Left ventricle myocardium inferior (tissue), 1 donor: ENCODE measurements at places on chromosomes 1 and 21.

GRCh38 chr1:79929356-79929755 lies 922.8 kb upstream of the ADGRL4 start:
- DNase-seq = no peak

DNA sequence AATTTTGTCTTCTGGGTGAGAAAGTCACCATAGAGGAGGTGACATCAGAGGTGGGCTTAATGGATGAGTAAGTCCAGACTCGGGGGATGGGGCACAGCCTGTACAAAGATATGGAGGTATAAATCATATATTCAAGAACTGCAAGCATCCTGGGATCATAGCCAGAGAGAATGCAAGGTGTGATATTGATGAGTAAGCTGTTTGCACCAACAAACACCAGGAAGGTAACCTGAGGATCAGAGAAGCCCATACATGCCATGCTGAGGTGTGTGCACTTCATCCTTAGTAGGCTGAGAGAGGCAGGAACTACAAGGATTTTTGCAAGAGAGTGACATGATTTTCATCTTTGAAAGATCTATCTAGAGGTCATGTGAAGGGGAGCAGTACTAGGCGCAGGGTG lies 306.4 kb downstream of the HHAT start:
- DNase-seq = no peak

GRCh38 chr1:106937104-106937503 lies 119.4 kb upstream of the PRMT6 start:
- DNase-seq = no peak

- no peak for DNase-seq
These were observed 159.7 kb upstream of the BEND5 start for GRCh38 chr1:48936436-48936835.

DNA sequence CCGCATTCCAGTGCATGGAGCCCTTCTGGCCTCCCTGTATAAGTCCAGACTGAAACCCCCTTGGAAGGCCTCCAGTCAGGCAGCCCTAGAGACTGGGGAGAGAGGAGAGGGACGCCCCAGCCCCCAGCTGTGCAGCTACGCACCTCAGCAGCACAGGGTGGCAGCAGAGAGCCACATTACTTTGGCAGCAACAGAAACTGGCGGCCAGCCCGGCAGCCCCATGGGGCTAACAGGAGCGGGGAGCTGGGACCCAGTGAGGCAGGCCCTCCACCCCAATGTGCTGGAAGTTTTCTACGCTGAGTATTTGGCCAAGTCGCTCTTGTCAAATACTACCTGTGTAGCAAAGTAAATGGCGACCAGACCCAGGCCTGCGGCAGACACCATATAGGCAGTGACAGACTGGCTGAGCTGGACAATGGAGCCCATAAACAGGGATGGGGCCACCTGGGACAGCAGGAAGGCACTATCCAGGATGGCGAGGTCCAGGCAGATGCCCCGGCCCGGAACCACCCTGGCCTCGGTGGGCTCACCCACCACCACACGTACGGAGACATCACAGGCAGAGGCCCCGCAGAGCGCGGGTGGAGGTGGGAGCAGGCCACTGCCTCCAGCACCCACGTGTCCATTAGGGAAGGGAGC lies 21.2 kb downstream of the SLC45A3 start:
- peak; percentile 81 for DNase-seq

- DNase-seq = no peak
These were observed 33.7 kb upstream of the ARF1 start for GRCh38 chr1:228048659-228049298.

DNA sequence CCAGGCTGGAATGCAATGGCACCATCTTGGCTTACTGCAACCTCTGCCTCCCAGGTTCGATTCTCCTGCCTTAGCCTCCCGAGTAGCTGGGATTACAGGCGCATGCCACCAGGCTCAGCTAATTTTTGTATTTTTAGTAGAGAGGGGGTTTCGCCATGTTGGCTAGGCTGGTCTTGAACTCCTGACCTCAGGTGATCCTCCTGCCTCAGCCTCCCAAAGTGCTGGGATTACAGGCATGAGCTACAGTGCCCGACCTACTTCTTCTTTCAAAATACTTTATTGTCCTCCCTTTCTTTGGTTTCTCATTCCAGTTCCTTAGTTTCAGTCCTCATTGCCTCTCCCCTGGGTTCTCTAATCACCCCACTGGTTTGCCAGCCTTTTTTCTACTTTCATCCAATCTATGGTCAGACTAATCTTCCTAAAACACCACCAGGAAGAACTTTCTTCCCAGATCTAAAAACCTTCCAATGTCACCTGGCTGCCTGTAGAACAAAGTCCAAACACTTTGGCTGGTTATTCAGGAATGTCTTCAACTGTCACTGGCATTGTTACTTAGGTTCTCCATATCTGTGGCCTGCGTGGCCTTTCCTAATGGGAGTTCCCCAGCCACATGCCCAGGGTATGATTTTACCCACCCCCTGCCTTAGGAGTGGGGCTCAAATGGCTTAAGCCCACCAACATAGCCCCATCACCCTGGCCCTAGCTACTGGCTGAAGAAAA lies 29.0 kb upstream of the SLC30A1 start:
- DNase-seq = no peak

- DNase-seq = no peak
These were observed 835 bp downstream of the CCDC30 start for GRCh38 chr1:42463921-42464320.

DNA sequence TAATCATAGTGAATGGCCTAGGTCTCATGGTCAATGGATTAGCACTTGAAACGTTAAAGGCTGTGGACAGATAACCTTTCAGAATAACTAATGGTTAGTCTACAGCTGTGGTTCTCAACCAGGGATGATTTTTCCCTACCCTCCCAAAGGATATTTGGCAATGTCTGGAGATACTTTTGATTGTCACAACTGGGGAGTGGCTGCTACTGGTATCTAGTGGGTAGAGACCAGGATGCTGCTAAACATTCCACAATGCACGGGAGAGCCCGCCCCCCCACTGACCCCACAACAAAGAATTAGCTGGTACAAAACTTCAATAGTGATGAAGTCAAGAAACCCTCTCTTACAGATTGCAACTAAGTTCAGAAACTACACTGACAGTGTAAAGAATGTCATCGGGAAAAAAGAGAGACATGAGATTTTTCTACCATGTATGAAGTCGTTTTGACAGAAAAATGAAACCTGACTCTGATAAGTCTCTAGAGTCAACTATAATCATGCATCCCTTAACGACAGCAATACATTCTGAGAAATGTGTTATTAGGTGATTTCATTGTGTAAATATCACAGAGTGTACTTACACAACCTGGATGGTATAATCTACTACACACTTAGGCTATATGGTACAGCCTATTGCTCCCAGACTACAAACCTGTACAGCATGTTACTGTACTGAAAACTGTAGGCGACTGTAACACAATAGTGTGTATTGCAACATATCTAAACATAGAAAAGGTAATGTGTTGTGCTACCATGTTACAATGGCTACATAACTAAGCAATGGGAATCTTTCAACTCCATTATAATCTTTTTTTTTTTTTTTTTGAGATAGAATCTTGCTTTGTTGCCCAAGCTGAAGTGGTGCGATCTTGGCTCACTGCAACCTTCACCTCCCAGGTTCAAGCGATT lies 49.7 kb upstream of the PRDX6 start:
- DNase-seq = no peak

- DNase-seq = no peak
These were observed 29.8 kb upstream of the IFNGR2 start for GRCh38 chr21:33373451-33373850.

DNA sequence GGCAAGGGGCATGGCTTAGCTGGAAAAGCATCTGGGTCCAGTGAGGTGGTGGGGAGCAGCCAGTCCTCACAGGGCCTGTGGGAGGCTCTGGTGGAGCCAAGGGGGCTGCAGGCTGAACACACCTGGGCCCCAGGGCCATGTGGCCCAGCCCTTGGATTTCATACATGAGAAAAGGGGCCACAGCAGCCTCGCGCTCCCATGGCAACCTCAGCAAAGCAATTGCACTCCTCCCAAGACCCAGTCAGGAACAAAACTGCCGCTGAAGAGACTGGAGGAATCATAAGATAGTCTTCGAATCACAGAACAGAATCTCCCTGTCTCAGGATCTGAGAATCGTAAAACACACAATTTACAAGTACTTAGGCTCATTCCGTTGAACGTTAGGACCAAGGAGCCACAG lies 24.6 kb downstream of the LRP8 start:
- DNase-seq = no peak

DNA sequence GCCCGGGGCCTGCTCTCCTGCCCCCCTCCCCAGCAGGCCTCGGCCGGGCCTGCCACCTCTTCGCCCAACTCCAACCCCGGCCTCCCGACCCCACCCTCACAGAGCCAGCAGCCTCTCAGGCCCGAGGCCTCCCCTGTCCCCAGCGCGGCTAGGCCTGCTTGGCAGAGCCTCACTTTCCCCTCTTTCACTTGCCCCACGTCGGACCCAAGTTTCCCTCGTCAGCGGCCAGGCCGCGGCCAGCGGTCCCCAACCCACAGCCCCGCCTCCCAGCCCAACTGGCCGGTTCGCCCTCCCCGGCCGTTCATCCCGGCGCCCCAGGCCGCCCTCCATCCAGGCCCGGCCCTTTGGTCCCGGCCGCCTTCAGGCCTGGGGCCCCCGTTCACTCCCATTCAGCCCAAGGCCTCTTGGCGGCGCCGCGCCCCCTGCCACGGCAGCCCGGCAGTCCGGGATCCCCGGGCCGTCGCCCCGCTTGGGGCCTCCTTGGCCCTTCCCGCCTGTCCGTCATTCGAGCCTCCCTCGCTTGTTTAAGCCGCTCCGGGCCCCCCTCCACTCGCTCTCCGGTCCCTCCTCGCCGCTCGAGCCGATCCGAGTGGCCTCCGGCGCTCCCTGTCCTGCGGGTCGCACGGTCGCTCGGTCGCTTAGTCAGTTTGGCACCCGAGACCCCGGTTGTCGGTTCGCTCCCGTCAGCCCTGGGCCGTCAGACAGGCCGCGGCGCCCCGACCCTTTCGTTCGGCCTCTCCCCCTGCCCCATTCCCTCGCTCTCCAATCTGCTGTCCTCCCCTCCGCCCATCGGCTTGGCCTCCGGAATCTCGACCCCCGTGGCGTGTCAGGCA lies 1.4 kb downstream of the LRRC41 start:
- peak; percentile 50 for DNase-seq

GRCh38 chr1:52554756-52555155 lies 1.9 kb upstream of the TUT4 start:
- no peak for DNase-seq

DNA sequence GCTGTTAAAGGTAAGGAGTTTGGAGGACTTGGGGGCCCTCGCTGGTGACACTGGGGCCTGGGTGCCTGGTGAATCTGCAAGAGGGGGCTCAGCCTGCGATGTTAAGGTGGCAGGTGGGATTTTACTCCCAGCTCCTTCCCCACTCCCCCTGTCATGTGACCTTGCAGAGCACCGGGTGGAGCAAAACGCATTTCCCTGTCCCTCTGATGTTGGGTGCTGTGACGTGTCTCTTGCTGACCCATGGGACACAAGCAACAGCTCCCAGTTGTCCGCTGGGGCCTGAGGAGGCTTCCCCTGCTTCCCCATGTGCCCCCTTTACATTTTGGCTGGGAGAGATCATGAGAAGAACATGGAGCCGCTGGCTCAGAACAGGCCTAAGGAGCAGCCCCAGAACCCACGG lies 319.0 kb downstream of the MATN1 start:
- DNase-seq = no peak

DNA sequence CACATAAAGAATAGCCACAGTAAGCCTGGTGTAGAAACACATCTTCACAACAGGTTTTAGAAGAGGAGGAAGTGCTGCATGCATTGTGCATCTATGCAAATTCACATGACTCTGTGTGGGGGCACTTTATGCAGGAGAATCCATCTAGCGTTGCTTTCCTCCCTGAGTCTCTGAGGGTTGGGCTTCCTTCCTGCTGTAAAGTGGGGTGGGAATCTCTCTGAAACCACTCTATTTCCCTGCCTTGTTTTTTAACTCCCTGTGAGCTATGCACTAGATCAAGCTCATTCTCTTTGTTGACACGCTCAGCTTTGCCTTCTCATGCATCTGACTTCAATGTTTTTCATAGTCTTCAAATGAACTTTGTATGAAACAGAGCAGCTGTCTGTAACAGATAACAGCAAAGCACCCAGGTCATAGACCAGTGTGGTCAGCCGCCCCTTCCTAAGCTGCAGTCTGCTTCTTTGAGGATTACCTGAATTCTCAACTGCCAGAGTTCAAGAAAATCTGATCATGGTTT lies 102.7 kb upstream of the DPH5 start:
- no peak for DNase-seq

GRCh38 chr1:232725305-232726047 lies 79.7 kb upstream of the MAP10 start:
- no peak for DNase-seq

- no peak for DNase-seq
These were observed 92.1 kb downstream of the BACH1 start for GRCh38 chr21:29390778-29391177.

DNA sequence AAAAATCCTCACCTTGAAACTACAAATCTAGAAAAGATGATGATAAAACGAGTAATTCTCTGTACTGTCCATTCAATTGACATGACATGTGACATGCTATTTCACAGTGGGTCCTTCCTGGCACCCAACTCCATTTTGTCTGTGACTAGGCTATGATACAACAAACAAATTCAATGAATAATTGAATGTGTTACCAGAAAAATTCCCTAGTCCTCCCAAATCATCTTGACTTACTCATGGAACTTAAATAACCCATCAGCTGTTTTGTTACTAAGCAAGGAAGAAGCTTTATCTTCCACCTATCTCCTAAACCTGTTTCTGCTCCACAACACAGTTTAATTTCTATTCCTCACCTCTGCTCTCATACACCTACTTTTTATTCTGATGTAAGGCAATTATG lies 30.4 kb downstream of the B3GALNT2 start:
- DNase-seq = no peak

DNA sequence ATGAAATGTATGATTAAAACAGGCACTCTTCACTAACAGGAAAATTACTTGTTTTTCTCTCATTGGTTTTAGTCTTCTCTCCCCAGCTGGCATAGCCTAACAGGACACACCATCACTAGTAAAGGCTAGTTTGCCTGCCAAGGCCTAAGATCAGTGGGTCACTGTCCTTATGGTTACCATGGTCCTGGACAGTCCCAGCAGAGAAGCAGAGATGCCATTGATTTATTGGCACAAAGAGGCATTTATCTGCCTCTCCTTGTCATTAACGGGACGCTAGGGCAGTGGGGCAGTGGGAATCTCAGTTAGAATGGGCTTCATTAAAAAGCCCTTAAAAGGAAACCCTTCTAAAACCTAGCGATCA lies 13.9 kb downstream of the CD247 start:
- no peak for DNase-seq

DNA sequence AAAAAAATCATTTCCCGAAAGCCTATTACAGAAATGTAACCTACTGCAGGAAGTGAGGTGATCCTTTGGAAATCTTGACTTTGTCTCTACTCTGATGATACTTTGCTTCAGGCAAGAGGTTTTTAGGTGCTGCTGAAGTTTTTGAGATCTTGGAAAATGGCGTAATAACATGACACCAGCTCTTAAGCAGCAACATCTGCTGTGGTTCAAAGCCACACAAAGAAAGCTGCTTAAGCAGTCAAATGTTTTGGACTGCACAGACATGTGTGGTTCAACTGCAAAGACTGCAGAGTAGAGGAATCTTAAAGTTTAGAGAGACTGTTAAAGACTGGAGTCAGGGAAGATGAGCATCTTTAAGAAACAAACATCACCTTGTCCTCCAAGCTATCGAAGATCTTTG lies 139.0 kb downstream of the RASAL2 start:
- no peak for DNase-seq

GRCh38 chr1:32992489-32993323 lies 28.1 kb upstream of the RNF19B start:
- peak; percentile 76 for DNase-seq

- DNase-seq = no peak
These were observed 10.3 kb upstream of the COL8A2 start for GRCh38 chr1:36135330-36135667.
